ENCODE measurements at places on chromosomes 1 and 21. TPM values are rescaled to one million over a fixed set of nuclear protein-coding genes. Genes with fewer than 3 reads are reported as not detected.

Gene TCP10L
- not detected for total RNA-seq

Gene CFAP107
- 6.2 TPM for total RNA-seq

Gene GRIK1
- total RNA-seq = not detected

Gene KIF1B
- total RNA-seq = 34.7 TPM

Gene PRAMEF18
- not detected for total RNA-seq

- no peaks in the 10 kb centered on the region for H3K4me1 ChIP-seq
- no peaks in the 10 kb centered on the region for H3K27me3 ChIP-seq
- no peak for DNase-seq
These were observed 46.8 kb downstream of the UBR4 start for GRCh38 chr1:19163261-19163660.

DNA sequence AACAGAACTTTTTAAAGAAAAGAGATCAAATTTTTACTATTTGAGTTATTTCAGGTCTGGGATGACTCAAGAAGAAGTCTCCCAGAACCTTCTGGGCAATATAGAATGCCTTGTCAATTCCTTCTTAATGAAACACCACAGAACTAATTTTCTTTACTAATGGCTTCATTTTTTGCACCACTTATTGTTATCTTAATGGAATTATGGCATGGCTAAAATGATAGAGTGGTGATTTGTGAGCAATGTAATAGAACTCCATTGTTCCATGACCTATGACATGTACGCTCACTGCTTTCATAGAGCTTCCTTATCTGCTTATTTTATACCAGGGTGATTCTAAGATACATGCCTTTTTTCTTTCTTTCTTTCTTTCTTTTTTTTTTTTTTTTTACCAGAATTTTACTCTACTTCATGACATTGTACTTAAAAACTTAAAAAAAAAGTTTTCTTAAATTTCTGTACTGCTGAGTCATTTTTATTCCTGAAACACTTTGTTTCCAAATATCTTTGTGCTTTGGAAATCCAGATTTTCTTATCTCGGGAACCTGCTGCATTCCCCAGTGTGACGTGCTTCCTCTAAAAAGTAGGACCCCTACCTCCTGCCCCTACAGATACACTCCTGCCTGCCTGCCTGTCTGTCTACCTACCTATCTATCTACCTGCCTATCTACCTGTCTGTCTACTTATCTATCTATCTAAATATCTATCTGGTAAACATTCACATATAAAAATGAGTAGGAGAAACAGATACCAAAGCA lies 284.9 kb downstream of the PBX1 start:
- no peak for DNase-seq
- H3K27me3 ChIP-seq = no peaks in the 10 kb centered on the region
- H3K4me1 ChIP-seq = peaks cover 6% of the 10 kb centered on the region
- no peak overlapping the region for H3K27ac ChIP-seq
- H3K36me3 ChIP-seq = peaks cover 9% of the 10 kb centered on the region

DNA sequence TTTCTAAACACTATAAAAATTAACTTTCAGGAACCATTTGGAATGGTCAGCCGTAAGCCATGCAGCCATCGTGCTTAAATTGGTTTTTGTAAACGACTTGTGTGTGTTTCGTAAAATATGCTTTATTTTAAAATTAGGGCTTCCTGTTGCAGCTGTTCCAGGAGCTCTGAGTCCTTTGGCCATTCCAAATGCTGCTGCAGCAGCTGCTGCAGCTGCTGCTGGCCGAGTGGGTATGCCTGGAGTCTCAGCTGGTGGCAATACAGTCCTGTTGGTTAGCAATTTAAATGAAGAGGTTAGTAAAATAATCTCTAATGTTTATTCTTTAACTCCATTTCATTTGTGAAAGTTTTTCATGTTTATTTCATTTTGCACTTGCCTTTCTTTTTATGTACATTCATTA lies 83.1 kb downstream of the PTBP2 start:
- no peaks in the 10 kb centered on the region for H3K27me3 ChIP-seq
- H3K27ac ChIP-seq = no peak overlapping the region
- no peak overlapping the region for H3K4me3 ChIP-seq
- DNase-seq = no peak
- H3K36me3 ChIP-seq = no peaks in the 10 kb centered on the region
- no peaks in the 10 kb centered on the region for H3K4me1 ChIP-seq

- no peaks in the 10 kb centered on the region for H3K27me3 ChIP-seq
- H3K27ac ChIP-seq = peak overlapping the region; percentile 55
- peak overlapping the region; percentile 67 for H3K4me3 ChIP-seq
- DNase-seq = peak; percentile 54
- H3K4me1 ChIP-seq = peaks cover 51% of the 10 kb centered on the region
These were observed 898 bp downstream of the MFSD2A start for GRCh38 chr1:39955547-39956539.

DNA sequence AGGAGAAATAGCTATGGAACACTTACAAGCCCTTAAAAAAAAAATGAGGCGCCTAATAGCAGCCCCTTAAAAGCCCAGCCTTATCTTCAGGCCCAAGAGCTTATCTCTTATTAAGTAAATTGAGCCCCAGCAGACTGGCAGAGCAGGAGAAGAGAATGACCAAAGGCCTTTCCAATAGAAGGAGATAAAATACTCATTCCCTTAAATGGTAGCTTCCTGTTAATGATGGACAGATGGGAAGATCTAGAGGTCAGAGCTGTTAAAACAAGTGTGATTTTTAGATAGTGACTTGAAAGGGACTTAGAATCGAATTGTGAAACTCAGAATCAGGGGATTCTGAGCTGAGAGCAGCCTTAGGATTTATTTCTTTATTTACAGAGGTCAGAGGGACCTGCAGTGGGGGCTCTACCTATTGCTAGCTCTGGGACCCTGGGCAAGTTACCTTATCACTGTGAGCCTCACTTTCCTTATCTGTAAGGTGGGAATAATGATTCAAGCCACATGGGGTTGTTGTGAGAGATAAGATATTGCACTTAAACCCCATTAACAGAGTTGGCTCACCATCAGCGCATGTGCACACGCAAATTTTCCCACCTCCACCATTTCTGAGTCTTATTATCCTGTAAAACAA lies 101.3 kb upstream of the C8B start:
- H3K27ac ChIP-seq = no peak overlapping the region
- H3K4me3 ChIP-seq = no peak overlapping the region
- no peaks in the 10 kb centered on the region for H3K27me3 ChIP-seq
- no peaks in the 10 kb centered on the region for H3K4me1 ChIP-seq

Measured in upper lobe of left lung (tissue), 6 donors.